ENCODE measurements at places on chromosomes 7 and 10.

DNA sequence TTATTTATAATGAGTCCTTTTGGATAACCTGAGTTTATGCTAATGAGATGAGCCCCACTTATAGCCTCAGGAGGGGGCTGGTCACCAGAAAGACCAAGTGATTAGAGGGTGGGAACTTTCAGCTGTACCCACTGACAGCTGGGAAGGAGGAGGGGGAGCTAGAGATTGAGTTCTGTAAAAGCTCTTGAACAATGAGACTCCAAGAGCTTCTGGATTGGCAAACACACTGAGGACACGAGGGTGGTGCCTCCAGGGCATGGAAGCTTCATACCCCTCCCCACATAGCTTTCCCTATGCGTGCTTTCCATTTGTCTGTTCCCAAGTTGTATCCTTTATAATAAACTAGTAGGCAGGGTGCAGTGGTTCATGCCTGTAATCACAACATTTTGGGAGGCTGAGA lies 20.3 kb downstream of the MRPS24 start:
- DNase-seq = no peak

GRCh38 chr7:79320741-79321473 lies 132.6 kb downstream of the MAGI2 start:
- DNase-seq = no peak

- DNase-seq = no peak
Measured at GRCh38 chr10:56212951-56213350, 148.1 kb downstream of the ZWINT start.

DNA sequence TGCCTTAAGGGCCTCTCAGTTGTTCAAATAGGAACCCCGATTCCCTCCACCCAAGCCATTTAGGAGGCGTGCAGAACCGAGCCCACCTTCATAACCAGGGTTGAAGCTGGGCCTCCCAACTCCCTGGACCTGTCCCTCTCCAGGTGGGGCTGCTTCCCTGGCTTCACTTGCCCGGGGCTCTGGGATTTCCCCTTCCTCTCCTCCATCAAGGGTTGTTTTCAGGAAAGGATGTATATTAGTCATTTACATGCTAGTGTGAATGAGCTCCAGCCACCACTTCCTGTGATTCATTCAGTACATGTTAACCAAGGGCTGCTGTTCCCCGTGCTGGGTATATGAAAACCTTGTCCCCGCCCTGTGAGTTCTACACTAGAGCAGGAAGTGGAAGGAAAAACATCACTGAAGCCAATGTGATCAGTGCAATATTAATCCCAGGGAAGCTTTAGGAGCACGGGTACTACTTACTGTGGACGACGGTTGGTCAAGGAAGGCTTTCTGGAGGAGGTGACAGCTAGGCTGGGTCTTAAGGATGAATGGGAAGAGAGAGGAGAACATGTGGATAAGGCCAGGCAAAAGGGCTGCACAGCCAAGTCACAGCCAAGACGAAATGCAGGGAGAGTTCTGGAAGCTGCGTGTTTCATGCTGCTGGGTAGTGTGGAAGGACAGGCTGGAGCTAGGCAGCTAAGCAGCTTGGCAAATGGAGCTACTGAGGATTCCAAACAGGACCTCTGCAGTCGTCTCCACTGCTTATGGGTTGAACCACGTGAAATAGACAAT lies 150.1 kb upstream of the SHH start:
- DNase-seq = peak; percentile 86

- no peak for DNase-seq
Measured at GRCh38 chr10:117264782-117265181, 23.9 kb downstream of the SLC18A2 start.

GRCh38 chr10:45589009-45589408 lies 83.6 kb downstream of the ZFAND4 start:
- DNase-seq = no peak

- no peak for DNase-seq
Measured at GRCh38 chr10:132185601-132186487, 904 bp upstream of the DPYSL4 start.

GRCh38 chr7:32179567-32179966 lies 109.4 kb upstream of the PDE1C start:
- DNase-seq = no peak

- no peak for DNase-seq
Measured at GRCh38 chr7:120462991-120463390, 190.0 kb downstream of the KCND2 start.

- no peak for DNase-seq
Measured at GRCh38 chr7:105337529-105337928, 51.2 kb downstream of the SRPK2 start.

GRCh38 chr10:89921403-89921802 lies 220.0 kb downstream of the KIF20B start:
- no peak for DNase-seq

DNA sequence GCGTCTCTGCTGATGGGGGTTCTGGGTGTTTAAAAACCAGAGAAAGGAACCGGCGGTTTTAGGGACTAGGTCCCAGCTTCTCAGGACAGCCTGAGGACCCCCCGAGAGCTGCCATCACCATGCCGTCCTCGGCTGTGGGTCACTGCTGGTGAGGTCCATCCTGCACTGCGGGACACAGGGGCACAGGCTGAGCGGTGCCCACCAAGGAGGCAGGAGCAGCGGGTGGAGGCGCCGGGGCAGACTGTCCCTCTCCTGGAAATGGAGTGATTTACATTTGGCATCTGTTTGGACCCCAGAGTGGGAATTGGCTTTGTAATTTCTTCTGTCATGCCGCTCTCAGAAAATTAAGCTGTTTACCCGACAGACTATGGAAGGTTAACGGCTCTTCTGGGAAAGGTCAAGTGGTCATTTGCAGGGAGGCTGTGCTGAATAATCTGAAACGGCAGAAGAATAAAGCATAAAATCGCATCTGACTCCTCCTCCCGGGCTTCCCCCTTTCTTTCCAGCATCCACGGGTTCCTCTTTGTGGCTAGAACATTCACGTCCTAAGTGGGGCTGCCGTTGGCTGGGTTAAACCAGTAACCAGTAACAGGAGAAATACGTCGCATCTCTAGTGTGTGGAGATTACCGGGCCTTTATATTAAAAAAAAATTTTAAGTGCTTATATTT lies 31.7 kb downstream of the LHPP start:
- DNase-seq = no peak

DNA sequence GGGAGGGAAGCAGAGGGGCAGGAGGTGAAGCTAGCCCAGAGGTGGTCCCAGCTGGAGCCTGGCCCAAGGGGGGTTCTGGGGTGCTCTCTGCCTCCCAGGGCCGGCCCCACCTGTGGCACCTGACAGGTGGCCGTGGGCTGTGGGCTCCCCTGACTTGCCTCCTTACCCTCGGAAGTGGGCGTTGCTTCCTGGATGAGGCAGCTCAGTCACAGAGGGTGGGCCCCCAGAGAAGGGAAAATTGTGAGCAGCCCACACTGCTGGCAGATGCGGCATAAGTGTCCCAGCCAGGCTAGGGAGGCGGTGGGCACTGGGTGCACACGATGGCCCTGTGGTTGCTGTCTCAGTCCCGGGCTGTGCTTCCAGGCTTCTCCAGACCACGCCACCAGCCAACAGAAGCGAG lies 118.9 kb downstream of the LRRC18 start:
- no peak for DNase-seq

- no peak for DNase-seq
Measured at GRCh38 chr10:112143420-112143819, 40.1 kb downstream of the GPAM start.

DNA sequence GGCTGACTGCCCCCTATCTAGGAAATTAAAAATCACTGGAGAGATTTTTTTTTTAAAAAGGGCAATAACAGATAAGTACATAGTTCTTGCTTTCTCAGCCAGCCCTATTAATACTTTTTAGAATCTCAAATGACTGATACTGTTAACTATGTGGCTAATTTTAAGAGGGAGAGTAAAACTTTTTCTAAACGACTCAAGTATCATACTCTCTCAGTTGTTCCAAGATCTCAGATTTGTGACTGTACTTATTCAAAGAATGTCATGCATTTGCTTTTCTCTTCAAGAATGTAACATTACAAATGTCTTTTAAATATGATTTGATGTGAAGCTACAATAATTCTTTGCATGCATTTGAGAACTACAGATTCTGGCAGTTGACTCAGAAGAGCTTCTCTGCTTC lies 55.4 kb upstream of the RAB11FIP2 start:
- no peak for DNase-seq

GRCh38 chr10:15369256-15370211 lies 1.6 kb downstream of the FAM171A1 start:
- no peak for DNase-seq

GRCh38 chr7:135862586-135863340 lies 114.2 kb upstream of the FAM180A start:
- DNase-seq = no peak

- DNase-seq = no peak
Measured at GRCh38 chr7:122268101-122268500, 36.4 kb downstream of the FEZF1 start.

GRCh38 chr7:91288208-91288824 lies 24.1 kb downstream of the FZD1 start:
- no peak for DNase-seq

GRCh38 chr7:20440472-20441105 lies 109.9 kb downstream of the ITGB8 start:
- DNase-seq = no peak

GRCh38 chr7:38615665-38616064 lies 15.5 kb downstream of the AMPH start:
- DNase-seq = no peak

DNA sequence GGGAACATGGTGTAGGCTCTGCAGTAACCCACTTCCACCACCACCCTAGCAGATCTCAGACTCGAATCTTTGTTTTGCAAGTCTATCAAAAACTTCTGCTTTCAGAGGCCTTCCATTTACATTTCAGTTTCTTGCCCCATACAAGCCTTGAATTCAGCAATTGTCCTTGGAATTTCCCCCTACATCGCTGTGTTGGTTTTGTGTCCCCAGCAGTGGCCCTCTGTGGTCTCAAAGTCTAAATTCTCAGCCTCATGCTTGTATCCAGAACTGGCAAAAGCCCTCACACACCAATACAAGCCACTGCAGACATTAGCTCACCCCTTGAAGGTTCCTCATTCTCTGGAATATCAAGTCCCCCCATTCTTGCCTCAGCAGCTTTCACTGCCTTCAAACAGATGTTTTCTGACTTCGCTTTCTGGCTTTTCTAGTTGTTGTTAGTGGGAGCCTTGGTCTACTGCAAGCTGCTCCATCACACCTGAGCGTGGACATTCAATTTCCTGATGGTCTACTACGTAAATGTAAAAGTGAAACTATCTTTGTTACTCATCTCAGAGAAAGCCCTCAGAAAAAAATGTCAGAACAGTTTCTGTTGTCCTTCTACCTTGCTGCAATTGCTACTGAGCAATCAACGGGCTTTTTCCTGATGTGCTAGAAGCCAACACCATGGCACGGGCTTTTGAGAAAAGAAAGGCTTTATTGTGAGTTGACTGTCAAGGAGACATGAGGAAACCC lies 1.8 kb upstream of the NUB1 start:
- DNase-seq = no peak

DNA sequence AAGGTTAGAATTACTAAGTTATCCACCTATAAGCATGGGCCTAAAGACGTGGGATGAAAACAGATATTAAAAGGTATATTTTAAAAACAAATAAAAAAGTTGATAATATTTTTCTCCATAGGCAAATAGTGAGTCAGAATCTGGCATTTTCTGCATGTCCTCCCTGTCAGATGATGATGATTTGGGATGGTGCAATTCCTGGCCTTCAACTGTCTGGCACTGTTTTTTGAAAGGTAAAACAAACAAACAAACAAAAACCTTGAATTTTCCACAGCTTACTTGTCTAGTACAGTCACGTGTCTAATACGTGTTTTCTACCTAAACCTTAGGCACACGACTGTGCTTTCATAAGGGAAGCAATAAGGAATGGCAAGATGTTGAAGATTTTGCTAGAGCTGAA lies 17.4 kb downstream of the HBP1 start:
- DNase-seq = no peak

- no peak for DNase-seq
Measured at GRCh38 chr10:29163746-29164145, 125.1 kb upstream of the LYZL1 start.

DNA sequence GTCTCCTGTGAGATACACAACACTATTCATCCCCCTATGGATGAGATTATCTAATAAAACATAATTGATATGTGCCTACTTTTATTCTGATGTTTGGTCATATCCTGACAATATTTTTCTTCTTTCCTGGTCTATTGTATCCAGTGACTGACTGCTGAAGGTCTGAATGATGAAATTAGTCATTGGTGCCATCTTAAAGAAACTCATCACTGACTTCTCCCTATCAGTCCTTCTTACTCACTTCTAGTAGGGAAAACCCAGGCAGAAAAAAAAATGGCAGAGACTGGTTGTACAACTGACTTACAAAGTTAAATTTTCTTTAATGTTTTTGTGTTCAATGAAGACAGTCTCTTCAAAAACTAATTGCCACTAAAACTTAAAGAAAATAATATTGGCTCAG lies 377.4 kb downstream of the HTR7 start:
- no peak for DNase-seq

DNA sequence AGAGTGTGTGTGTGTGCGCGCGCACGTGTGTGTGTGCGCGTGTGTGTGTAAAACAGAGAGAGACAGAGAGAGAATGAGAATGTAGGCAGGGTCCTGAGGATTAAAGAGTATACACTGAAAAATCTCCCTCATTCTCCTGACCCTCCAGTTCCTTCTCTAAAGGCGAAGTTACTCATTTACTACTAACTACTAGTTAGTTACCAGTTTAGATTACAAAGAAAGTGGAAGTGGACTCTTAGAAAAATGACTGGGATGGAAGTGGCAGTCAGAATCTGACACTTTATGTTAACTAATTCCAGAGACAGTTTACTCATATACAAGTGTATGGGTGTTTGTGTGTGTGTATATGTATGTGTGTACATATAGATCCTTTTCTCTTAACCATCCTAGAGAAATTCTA lies 146.5 kb upstream of the LRRN3 start:
- no peak for DNase-seq

DNA sequence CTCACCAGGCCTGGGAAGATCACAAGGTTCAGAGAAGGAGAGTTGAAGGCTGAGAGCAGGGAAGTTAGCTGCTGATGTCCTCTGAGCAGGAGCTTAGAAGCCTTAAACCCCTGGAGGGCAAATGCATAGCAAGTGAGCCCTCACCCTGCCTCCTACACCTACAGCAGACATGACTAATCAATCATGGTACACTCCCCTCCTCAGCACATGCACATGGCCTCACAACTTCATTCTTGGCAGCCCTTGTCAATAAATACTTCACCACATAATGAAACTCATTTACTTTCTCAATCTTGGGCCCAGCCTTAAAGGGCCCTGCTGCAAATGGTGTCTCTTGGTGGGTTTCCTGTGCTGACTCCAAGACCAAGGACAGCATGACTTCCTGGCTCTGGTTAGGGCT lies 12.9 kb downstream of the MMRN2 start:
- no peak for DNase-seq

- DNase-seq = peak; percentile 65
Measured at GRCh38 chr10:100482181-100482833, 19.5 kb downstream of the WNT8B start.
